ENCODE measurements at places on chromosomes 6 and 20.

GRCh38 chr20:48034751-48035150, 249.5 kb upstream of the SULF2 start:
- DNase-seq: no peak

- DNase-seq: no peak
Measured at GRCh38 chr20:35297155-35297554, 4.9 kb upstream of the FAM83C start.

DNA sequence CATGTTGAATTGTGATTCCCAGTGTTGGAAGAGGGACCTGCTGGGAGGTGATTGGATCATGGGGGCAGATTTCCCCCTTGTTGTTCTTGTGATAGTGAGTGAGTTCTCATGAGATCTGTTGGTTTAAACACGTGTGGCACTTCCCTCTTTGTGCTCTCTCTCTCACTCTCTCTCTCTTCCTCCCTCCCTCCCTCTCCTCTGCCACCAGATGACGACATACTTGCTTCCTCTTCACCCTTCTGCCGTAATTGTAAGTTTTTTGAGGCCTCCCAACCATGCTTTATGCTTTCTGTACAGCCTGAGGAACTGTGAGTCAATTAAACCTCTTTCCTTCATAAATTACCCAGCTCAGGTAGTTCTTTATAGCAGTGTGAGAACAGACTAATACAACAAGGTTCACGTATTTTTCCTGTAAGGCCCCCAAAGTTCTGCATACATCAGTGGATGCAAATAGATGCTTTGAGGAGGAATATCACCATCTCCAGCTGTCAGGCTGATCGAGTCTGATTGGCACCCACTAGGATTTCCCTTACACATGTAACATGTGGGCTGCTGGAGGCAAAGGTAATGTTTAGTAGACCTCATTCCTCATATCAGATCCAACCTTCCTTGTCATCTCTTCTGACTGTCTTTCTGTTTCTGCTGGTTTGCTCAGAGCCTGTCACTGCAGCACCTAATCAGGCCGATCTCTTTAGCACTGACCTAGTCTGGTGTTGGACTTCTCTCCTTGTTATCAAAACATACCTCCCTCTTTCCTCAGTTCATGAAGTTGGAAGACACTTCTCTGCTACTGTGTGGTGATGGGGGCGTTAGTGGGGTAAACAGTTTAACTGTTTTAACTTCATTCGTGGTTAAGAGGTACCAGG, 54.3 kb upstream of the BACH2 start:
- DNase-seq: no peak

DNA sequence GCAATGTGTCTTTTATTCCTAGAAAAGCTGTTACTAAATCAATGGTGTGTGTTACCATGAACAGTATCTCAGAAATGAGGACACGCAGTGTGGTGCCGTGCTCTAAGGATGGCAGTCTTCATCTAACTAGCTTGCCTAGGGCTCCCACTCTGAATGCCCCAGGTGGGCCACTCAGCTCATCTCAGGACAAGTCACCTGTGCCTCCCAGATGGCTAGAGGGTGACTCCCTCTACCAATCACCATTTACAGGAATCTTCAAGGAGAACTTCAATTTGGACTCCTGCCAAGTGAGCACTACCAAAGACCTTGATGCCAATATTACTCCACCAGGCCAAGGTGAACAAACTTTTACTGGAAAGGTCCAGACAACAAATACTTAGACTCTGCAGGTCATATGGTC, 202.8 kb upstream of the FOXQ1 start:
- DNase-seq: no peak

- no peak for DNase-seq
Measured at GRCh38 chr6:1244941-1245340, 67.0 kb upstream of the FOXQ1 start.

DNA sequence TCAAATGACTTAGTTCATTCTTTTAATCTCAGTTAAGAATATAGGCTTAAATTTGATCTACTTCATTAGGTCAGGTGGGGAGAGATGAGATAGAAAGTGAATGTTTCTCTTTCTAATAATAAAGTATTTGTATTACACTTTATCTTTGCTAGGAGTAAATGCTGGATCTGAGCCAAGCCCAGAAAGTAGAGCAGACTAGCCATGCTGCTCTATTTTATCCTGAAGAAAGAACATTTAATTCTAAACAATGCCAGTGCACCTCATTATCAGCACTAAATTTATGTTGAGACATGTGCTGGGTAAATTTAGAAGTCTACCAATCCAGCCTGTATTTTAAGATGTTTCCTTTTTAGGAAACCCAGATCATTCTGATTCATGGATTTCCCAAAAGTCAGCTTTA, 43.5 kb downstream of the AKIRIN2 start:
- no peak for DNase-seq

DNA sequence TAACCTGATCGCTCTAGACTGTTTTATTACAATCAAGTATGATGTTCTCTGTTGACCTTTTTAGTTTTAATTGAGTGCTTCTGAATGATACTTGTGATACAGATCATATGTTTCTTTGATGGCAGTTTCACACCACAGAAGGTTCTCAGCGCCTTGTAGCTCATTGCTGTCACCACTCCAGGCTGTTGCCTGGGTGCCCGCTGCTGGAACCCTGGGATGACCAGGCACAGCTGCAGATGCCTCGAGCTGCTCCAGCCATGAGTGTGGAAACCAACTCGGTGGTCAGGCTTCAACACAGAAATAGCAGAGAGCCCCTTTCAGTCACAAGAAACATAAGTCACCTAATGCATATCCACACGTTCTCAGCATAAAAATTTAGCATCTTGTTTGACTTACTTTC, 112.7 kb downstream of the RPP40 start:
- no peak for DNase-seq

DNA sequence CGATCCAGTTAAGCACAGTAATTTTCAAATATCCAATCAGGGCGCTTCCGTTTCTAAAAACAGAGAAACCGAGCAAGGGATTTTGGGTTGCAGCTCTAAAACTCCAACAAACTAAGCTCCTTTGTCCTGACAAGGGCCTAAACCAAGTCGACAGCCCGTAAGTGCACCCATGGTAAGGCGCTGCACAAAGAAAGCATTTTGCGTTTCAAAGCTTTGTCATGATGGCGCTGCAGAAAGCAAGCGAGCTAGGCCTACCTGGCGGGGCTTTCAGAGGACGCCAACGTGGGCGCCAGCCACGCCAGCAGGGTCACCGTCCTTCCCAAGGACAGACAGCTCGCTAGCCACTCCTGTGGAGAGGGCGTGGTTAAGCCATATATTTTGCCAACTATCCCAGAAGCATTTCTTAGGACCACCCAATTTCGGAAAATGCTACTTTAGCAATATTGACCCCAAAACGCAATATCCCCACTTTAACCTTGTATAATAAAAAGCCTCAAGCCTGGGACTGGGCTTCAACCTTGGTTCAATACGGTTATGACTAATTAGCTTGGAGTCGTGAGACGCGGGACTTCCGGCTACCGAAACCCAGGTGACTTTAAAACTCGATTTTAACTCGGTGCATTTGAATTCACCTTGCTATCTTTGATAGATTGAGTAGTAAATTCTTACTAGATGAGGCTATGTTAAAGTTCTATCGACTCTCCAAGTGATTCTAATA, 53.8 kb downstream of the TRIM38 start:
- no peak for DNase-seq

- no peak for DNase-seq
Measured at GRCh38 chr6:143339223-143339622, 111.3 kb downstream of the ADAT2 start.

- no peak for DNase-seq
Measured at GRCh38 chr6:7047966-7048365, 59.8 kb upstream of the RREB1 start.

DNA sequence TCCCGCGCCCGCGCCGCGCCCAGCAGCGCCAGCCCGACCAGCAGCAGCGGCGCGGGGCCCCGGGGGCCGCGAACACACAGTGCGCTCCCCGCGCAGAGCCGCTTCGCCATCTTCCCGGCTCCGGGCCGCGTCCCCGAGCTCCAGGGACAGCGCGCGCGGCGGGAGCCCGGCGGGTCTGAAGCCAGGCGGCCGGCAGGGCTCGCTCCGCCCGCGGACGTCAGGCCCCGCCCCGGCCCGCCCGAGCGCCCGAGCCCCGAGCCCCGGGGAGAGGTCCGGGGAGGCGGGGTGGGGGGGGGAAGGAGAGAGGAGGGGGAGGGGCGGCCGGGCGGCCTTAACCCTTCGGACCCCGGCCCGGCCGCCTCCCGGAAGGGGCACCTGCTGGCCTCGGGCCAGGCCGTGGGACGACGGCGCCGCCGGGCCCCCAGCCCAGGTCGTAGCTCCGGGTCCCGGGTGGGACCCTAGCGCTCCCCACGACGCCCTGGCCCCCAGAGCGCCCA, at the start of gene LAMA5:
TSS of gene LAMA5 (minus strand) at position 177 of the 497 bp plus-strand sequence. CDS start at position 110, 67 bp downstream.
- peak; percentile 55 for DNase-seq
